ENCODE measurements at places on chromosomes 16 and 17. TPM values are rescaled to one million over a fixed set of nuclear protein-coding genes. Genes with fewer than 3 reads are reported as not detected.

DNA sequence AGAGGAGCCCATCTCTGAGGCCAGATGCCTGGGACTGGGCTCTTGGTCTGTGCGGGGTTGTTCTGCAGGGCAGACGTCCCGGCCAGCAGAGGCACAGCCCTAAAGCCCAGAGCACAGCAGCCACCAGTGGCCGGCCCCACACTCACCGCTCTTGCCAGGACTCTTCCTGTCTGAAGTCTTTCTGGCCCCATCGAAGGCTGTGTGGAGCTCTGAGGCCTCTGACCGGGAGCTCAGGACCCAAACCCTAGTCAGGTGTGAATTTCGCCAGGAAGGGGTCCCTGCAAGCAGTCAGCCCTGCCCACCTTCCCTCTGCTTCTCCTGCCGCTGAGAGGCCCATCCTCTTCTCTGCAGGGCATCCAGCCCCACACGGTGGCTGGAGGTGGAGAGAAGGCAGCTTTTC is 10.7 kb downstream of the ACSF3 start:
- DNase-seq, result no peak

DNA sequence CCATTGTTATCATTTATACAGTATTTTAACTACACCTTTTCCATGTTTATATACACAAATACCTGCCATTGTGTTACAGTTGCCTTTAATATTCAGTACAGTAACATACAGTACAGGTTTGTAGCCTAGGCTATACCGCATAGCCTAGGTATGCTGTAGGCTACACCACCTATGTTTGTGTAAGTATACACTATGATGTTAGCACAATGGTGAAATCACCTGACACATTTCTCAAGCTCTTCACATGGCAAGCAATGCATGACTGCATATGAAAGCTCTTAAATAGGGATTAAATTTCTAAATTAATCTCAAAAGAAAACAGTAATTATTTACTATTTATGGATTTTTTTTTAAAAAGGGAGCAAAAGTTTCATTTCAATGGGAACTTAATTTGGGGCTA is 12.0 kb downstream of the LRRC37B start:
- no peak for DNase-seq

DNA sequence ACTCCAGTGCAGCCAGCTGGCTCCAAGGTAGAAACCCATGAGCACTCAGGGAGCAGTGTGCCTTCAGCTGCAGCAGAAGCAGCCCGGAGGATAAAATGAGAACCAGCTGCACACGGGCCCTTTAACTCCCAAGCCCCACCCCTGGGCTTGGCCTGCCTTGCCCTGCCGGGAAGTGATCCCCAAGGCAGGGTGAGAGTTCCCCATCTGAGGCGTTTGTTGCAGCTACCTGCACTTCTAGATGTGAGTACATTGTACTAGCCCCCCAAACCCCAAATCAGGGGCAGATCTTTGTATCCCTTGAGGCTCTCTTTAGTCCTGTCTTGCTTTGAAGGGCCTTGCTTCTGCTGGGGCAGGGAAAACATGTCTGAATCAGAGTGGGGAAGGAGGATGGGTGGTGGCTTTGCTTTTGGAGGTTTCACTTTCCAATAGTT is at the start of gene MVP:
Gene MVP (plus strand): TSS at position 192 of the 431 bp plus-strand sequence. CDS start 10,088 bp downstream, outside the sequence.
- DNase-seq, result peak; percentile 62

GRCh38 chr17:16939208-16939576 is 32.7 kb downstream of the TNFRSF13B start:
- DNase-seq, result no peak

DNA sequence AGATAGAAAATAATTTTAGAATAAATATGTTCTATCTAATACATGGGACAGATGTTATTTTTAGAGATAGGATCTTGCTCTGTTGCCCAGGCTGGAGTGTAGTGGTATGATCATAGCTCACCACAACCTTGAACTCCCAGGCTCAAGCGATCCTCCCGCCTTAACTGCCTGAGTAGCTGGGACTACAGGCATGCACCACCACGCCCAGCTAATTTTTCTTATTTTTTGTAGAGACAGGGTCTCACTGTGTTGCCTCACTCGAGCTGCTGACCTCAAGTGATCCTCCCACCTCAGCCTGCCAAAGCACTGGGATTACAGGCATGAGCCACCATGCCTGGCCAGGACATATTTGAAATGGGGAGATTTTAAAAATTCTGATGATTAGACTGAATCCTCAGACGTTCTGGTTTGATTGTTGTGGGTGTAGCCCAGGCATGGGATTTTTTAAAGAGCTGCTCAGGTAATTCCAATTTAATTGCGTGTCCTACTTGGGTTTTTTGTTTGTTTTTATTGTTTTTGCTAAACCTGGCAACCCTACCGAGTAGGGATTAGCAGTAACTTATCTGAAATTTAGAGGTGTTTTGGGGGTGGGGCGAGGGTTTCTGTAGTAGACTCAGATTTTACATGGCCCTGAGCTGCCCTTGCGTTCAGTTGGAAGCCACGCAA is 142.9 kb downstream of the RAB11FIP4 start:
- no peak for DNase-seq

DNA sequence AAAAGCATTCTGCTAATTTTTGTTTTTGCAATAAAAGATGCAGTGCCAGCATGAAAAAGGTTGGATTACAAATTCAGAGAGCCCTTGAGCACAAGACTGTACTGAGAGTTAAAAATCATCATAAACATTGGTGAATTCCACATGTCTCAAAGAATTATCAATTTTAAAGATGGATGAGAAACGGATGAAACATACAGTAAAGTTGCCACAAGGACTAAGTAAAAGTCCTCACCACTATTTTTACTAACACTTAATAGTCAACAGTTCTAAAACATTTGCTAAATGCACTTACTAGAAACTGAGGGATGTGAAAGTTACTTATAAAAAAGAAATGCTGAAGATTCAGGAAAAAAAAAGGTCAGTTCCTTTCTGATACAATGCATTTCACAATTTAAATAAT is 25.8 kb upstream of the NACA2 start:
- no peak for DNase-seq

- DNase-seq, result no peak
These were observed 302.8 kb downstream of the ABCC12 start for GRCh38 chr16:47852991-47853390.

GRCh38 chr17:83151442-83152226 is 72.2 kb downstream of the METRNL start:
- DNase-seq, result no peak

DNA sequence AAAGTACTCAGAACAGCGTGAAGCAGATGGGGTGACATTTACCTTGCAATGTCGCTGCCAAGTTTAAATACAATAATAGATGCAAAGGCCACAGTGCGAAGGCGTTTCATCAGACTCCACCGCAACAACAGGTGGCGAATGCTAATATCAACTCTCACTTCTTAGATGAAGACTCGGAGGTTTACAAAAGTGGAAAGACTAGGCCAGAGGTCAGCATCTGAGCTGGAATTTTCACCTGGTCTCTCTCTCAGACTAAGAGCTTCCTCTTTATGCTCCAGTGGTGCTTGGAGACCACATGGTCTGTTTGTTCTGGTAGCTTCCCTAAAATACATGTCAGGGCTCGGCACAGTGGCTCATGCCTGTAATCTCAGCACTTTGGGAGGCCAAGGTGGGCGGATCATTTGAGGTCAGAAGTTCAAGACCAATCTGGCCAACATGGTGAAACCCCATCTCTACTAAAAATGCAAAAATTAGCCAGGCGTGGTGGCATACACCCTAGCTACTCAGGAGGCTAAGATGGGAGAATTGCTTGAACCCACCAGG is 169.1 kb downstream of the XYLT1 start:
- no peak for DNase-seq

DNA sequence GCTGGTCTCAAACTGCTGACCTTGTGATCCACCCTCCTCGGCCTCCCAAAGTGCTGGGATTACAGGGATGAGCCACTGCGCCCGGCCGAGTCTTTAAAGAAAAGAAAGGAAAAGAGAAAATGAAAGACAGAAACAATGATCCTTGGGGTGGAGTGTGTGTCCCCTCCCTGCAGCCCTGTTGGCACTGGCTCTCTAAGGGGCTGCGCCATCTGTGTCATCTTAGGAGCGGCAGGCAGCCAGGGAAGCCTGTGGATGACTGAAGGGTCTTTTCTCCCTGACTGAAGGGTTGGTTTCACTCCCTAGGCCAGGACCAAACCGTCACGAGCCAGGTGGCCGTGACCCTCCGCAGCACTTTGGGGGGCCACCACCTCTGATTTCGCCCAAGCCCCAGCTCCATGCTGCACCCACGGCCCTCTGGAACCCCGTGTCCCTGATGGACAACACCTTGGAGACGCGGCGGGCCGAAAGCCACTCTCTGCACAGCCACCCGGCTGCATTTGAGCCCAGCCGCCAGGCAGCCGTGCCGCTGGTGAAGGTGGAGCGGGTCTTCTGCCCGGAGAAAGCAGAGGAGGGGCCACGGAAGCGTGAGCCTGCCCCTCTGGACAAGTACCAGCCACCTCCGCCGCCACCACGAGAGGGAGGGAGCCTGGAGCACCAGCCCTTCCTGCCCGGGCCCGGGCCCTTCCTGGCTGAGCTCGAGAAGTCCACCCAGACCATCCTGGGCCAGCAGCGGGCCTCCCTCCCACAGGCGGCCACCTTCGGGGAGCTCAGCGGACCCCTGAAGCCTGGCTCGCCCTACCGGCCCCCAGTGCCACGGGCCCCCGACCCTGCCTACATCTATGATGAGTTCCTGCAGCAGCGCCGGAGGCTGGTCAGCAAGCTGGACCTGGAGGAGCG is 27.7 kb downstream of the GINS2 start:
- DNase-seq, result no peak

DNA sequence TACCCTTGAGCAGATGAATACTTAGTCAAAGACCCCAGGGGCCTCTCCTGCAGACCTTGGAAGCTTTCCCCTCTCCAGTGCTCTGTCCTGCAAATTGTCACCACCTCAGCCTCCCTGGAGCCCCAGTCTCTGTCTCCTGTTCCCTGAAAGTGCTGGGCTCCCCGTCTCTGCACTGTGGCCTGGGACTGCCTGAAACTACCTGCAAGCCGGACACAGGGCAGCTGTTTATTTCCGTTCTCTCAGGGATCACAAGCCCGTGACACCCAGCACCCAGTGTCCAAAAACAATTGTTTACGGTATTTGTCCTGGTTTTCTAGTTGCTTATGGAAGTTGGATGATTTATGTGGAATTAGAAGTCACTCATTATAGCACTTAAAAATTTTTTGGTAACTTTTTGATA is 81.6 kb upstream of the CHMP6 start:
- no peak for DNase-seq

GRCh38 chr17:41909088-41909487 is 9.7 kb downstream of the ACLY start:
- no peak for DNase-seq

- DNase-seq, result no peak
These were observed 43.4 kb downstream of the TNFRSF13B start for GRCh38 chr17:16928406-16929034.

DNA sequence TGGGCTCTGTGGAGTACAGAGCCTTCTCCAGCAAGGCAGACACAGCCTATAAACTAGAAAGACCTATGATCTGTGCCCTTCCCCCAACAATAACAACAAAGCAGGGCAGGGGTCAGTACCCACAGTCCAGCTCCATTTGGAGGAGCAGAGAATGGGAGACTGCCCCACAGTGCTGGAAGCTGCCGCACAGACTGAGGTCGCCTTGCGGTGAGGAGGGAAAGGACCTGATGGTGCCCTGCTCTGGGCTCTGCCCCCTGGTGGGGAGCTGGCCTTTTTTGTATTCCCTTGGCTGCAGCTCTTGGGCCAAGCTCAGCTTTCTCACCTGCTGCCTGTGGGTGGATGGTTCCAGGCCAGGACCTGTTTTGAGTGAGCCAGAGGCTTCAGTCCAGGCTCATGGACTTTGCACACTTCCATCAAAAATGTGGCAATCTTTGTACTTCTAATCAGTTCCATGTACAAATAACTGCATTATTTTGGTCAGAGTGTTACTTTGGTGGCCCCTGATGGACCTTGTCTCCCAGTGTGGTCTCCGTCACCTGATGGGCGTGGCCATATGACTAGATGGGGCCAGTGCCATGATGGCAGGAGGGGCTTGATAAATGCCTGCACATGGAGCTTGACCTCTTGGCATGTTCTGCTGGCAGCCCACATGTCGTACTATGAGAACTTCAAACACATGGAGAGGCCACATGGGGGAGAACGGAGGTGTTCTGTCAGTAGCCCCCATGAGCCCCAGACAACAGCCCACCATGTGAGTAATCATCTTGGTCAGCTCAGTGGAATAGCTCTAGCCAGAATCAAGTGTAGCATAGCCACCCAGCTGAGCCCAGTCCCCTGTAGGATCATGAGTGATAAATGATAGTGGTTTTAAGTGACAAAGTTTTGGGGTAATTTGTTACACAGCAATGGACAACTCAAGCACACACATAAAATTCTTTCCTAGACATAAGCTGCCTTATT is 24.2 kb downstream of the B9D1 start:
- DNase-seq, result peak; percentile 31

DNA sequence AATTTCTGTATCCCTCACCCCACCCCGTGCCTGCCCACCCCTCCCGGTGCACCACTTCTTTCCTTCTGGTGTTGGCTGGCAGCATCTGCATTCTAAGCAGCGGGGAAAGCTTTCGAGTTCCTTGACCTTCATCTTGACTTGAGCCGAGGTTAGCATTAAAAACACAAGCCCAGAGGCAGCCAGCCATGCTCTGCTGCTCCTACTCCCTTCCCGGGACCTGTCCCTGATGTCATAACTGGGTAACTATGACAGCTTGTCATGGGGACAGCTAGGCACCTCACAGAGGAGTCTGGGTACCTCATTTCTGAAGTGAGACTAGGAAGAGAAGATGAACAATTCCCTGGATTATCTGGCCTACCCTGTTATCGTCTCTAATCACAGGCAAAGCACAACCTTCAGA is at the start of gene CFAP97D1:
Gene CFAP97D1 (plus strand): TSS at position 301 of the 400 bp plus-strand sequence. CDS start 28 bp downstream, at position 329.
- DNase-seq, result no peak

- DNase-seq, result no peak
These were observed 25.2 kb downstream of the NLRP1 start for GRCh38 chr17:5558815-5559785.

- peak; percentile 96 for DNase-seq
These were observed 9.4 kb upstream of the HEATR6 start for GRCh38 chr17:60087882-60088669.

PSMD3 gene
- 229 TPM for total RNA-seq

CES5A gene
- not detected for total RNA-seq

OTOP2 gene
- not detected for total RNA-seq

ETV4 gene
- 13.4 TPM for total RNA-seq

RPS15A gene
- 2,402 TPM for total RNA-seq

TOP3A gene
- 39.2 TPM for total RNA-seq

ABR gene
- total RNA-seq, result 44.7 TPM

SOST gene
- total RNA-seq, result 0.24 TPM

OR4D1 gene
- total RNA-seq, result not detected

CMTM4 gene
- 34.8 TPM for total RNA-seq

ABCA6 gene
- total RNA-seq, result not detected

All from A172 (cell line).